ENCODE measurements at places on chromosomes 5 and 9.

GRCh38 chr9:88934876-88935535, 56.3 kb upstream of the S1PR3 start:
- no peak for DNase-seq

GRCh38 chr5:5037674-5038073, 102.5 kb upstream of the ADAMTS16 start:
- DNase-seq = no peak

- DNase-seq = no peak
Measured at GRCh38 chr9:94734054-94734754, 7.7 kb downstream of the AOPEP start.

DNA sequence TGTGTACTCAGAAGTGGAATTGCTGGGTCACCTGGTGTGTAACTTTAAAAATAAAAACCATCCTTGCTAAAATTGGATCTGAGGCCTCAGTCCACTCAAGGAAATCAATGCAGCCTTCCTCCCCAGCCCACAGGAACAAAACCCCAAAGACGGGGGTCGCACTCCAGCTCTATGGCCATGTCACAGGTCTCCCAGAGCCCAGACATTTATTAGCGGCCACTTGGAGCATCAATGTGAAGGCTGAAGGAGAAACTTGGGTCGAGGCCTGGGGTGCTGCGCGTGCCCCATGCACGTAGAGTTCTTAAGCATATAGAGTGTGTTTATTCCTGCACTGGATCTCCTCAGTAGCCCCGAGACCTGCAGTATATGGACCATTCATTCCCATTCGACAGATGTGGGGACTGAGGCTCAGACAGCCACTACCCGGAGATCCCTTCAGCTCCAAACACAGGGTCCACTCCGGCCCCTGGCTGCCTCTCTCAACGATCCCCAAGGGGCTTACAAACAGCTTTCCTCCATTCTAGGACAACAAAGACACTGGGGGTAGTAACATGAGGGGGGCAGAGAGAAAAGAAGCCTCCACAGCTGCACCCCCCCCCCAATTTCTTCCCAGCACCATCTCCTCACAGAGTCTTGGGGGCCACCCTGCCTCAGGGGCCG, 14.3 kb upstream of the OLFM1 start:
- DNase-seq = no peak

DNA sequence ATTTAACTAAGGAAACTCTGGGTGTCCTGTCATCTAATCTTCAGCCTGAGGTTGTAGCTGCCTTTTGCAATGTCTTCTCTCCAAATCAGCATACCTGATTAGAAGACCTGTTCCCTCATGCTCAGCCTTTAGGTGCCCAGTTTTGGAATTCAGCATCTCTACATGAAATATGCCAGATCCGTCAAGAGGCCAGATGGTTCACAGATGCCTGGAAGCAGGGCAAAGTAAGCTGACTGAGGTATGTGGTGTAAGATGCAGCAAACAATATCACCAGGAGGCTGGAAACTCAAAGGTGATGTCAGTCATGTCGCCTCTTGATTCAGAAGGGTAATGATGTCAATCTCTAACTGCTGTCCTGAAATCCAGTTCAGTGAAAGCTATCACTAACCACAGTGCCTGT, 324.4 kb downstream of the PRELID2 start:
- DNase-seq = no peak

- no peak for DNase-seq
Measured at GRCh38 chr5:80926979-80927656, 33.0 kb upstream of the RASGRF2 start.

DNA sequence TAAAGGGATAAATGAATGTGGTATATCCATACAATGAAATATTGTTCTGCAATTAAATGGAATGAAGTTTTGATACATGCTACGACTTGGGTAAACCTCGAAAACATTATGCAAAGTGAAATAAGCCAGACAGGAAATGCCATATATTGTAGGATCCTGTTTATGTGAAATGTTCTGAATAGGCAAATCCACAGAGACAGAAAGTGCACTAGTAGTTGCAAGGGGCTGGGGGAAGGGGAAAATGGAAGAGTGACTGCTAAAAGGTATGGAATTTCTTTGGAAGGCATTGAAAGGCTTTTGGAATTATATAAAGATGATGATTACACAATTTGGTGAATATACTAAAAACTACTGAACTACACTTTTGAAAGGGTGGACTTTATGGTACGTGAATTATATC, 97.0 kb downstream of the FOXD1 start:
- DNase-seq = no peak

- no peak for DNase-seq
Measured at GRCh38 chr9:104313396-104314110, 190.5 kb upstream of the OR13F1 start.

DNA sequence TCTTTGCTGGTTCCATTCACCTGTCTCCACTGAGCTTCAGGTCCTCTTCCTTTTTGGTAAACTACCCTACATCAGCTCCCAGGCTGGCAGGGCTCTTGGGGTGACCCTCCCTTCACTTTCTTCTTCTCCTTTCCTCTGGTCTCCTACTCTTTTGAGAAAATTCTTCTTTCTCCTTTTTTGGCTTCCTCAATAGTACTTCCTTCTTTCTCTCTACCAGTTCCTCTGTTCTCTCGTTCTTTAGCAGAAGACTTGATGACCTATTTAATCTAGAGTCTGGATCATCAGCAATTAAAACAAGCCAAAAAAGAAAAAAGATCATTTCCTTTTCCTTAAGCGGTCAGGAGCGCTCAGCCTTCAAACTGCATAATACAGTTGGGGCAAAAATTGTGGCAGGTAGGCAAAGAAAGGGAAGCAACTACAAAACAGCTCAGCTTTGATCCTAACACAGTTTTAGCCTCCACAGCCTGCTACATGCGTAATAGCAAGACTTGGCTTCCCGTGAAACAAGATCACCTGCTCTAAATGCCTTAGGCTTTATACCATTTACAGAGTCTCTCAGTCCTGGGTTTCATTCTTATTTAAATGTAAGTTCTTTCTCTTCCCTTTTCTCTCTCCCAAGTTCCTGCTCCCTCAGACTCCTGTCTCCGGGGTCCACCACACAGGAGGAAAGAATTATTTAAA, 14.0 kb upstream of the GSN start:
- DNase-seq = no peak

Measured in stimulated activated CD4-positive, alpha-beta T cell treated with anti-CD3 and anti-CD28 coated beads, TNF-alpha, amount 100 ng/mL, for 4 hours (primary cell).